ENCODE measurements at places on chromosomes 2 and 18.

DNA sequence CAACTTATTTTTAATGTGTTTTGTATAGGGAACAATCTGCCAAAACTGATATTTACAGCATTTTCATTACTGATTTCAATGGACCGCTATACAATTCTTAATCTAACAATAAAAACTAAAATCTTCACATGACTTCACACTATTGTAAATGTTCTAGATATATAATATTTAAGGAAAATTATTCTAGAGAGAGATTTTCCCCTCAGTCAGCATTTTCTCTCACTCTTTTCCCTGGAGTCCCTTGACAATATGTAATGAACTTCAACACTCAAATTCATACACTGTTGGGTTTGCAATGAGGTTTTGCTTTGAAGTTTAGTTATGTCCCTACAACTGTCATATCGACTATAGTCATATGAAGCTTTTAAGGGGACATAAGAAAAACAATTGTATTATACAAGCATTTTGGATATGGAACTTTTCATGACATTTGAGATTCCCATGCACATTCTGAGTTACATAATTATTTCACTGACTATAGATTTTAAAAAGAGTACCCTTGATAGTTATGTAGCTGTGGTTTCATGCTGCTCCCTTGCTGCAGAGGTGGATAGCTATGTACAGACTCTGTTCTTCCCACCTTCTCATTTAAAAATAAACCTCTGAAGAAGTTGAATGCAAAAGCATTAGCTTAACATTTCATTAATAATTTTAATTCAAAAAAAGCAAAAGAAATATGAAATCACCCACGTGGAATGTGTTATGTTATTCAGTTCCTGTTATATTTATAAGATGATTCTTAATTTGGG, 338.5 kb downstream of the AKAIN1 start:
- DNase-seq, result no peak

- no peak for DNase-seq
These were observed 65.1 kb downstream of the LIPG start for GRCh38 chr18:49626842-49627467.

- no peak for DNase-seq
These were observed 160.9 kb upstream of the TTC39C start for GRCh38 chr18:23853448-23854195.

GRCh38 chr18:12748671-12749070, 45.8 kb downstream of the PSMG2 start:
- DNase-seq, result no peak

GRCh38 chr18:60331890-60332289, 40.7 kb downstream of the MC4R start:
- no peak for DNase-seq

- DNase-seq, result no peak
These were observed 32.6 kb downstream of the MRPL44 start for GRCh38 chr2:223989856-223990232.

Measured in NCI-H1105 treated with DMSO at 0.1 percent for 48 hours (cell line).